Uterus (tissue), 4 donors: ENCODE measurements at places on chromosomes 4 and X.

DNA sequence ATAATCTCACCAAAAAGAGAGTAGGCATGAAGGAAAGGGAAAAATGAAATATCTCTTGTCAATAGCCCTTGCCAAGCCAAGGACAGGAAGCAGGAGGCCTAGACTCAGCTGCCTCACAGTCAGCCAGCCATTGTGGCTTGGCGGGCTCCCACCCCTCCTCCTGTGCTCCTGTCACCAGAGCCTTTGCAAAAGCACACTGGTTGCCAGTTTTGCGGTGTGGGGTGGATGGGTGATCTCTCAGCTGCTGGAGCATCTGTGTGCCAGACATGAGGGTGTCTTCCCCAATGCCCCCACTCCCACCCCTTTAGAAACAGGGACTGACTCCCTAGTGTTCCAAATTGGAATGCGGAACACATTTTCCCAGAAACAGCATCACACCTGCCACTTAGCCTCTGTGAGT is 26.1 kb downstream of the ARHGEF6 start:
- H3K4me1 ChIP-seq: no peaks in the 10 kb centered on the region
- no peaks in the 10 kb centered on the region for H3K36me3 ChIP-seq
- H3K27me3 ChIP-seq: no peaks in the 10 kb centered on the region
- no peak for DNase-seq
- no peak overlapping the region for H3K4me3 ChIP-seq

GRCh38 chr4:73676861-73677323 is 56.7 kb upstream of the RASSF6 start:
- no peaks in the 10 kb centered on the region for H3K36me3 ChIP-seq
- no peaks in the 10 kb centered on the region for H3K4me1 ChIP-seq
- H3K27me3 ChIP-seq: no peaks in the 10 kb centered on the region

DNA sequence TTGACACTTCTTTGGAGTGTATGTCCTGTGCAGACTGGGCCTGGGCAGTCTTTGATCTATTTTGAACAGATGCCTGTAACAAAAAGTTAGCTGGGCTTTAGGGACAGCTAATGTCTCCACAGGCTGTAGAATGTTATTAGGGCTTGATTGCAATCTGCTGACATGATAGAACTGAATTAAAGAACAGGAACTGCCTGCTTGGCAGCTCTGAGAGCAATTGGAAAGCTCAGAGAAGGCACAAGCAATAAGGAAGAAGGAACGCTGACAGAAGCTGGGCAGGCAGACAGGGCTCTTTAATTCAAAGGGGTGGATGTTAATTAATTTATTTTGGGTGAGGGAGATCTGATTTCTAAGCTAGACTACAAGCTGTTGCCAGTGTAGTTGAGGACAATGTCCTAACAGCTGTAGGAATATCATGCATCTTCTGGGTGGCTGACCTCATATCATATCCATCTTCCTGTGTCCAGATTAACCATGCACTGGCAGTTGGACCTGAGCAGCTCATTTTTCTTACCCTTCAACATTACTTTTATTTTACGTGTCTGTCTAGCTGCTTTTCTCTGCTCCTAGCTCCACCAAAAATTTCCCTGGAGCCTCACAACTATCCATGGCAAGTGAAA is 20.7 kb upstream of the GRXCR1 start:
- H3K4me3 ChIP-seq: no peak overlapping the region
- no peak overlapping the region for H3K27ac ChIP-seq
- H3K36me3 ChIP-seq: no peaks in the 10 kb centered on the region
- no peaks in the 10 kb centered on the region for H3K27me3 ChIP-seq
- no peaks in the 10 kb centered on the region for H3K4me1 ChIP-seq
- DNase-seq: no peak

GRCh38 chr4:40334591-40335524 is at the start of gene CHRNA9:
TSS of gene CHRNA9 (plus strand) at chr4:40335333. CDS start at chr4:40335468, 135 bp downstream.
- no peak within 1 kb of the TSS for H3K4me3 ChIP-seq
- no peak for DNase-seq
- H3K27me3 ChIP-seq: no peaks in the 10 kb centered on the region
- H3K36me3 ChIP-seq: no peaks in the 10 kb centered on the region
- H3K27ac ChIP-seq: no peak within 1 kb of the TSS

- H3K27me3 ChIP-seq: no peaks in the 10 kb centered on the region
- H3K4me3 ChIP-seq: no peak overlapping the region
- no peaks in the 10 kb centered on the region for H3K4me1 ChIP-seq
- H3K36me3 ChIP-seq: no peaks in the 10 kb centered on the region
- peak overlapping the region; percentile 64 for H3K27ac ChIP-seq
- peak; percentile 40 for DNase-seq
These were observed 251.0 kb downstream of the ANK2 start for GRCh38 chr4:113300471-113300928.

DNA sequence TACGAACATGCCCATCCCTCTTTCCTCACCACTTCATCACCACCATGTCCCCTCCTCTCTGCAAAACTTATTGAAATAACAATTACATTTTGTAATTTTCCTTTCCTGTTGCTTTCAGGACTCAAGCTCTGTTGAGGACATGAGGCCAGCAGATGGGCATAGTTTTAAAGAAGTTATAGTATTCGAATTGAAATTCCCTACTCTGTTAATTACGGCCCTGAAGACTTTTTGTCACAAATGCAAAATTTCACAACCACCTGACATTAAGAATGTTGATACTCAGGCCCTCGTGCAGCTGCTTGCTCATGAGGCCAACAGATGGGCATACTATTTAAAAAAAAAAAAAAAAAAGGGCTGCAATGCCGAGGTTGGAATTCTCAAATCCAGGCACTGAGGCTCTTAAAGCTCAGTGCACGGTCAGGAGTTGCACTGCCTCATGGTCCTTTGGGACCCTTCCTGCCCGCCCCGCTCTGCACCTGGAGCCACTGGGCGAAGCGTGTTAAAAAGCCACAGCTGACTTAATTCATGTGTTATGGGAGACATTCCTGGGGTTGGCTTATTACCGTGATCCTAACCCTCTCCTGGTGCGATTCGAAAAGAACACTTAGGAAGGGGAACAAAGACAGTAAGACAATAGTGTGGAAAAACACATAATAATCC is 34.2 kb upstream of the FAT1 start:
- no peaks in the 10 kb centered on the region for H3K27me3 ChIP-seq
- no peaks in the 10 kb centered on the region for H3K36me3 ChIP-seq
- no peak overlapping the region for H3K4me3 ChIP-seq
- H3K27ac ChIP-seq: no peak overlapping the region

DNA sequence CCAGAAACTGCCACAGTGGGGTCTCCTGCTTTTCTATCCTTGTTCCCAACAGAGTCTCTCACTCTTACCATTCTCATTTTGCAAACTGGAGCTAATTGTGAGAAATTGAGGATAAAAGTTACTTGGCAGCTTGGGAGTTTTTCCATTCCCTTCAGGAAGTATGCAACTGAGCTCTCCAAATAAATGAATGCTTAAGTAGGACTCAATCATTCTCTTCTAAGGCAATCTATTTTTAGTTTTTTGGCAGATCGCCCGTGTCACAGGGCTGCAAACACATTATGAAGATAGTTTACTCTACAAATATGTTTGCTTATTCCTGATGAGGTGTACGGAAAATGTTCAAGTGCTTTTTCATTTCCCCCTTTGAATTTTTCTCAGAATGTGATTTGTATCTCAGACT is 5.3 kb downstream of the ASB11 start:
- H3K36me3 ChIP-seq: no peaks in the 10 kb centered on the region
- H3K4me3 ChIP-seq: no peak overlapping the region
- no peak for DNase-seq

DNA sequence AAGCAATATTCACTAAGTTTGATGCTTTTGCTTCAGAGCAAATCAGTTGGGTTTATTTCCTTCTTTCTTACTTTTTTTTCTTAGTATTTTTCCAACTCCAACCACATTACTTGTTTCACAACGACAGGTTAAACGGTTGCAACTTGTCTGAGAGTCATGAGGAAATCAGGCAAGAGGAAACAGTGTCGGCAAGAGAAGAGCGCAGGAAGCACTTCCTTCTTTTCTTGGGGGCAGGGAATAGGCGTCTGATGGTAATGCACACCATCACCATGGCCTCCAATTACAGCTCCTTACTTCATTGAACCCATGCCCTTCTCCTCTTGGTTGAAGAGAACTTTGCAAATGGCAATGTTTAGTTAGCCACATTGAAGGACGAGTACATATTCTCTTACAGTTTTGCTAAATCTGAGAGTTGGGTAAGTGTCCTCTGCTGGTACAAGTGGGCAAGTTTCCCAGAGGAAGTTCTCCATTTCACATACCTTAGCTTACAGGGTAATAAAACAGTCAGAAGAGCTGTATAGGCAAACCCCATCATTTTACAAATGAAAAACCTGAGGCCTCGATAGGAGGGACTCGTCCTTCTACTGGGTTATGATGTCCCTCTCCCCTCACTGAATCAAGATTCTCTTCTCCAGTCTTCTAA is 8.3 kb upstream of the CXCL8 start:
- no peaks in the 10 kb centered on the region for H3K36me3 ChIP-seq
- H3K27me3 ChIP-seq: no peaks in the 10 kb centered on the region
- H3K4me1 ChIP-seq: no peaks in the 10 kb centered on the region
- H3K4me3 ChIP-seq: no peak overlapping the region
- DNase-seq: no peak

- no peak overlapping the region for H3K4me3 ChIP-seq
- peak; percentile 80 for DNase-seq
- no peaks in the 10 kb centered on the region for H3K36me3 ChIP-seq
These were observed 19.5 kb upstream of the CCNI start for GRCh38 chr4:77095101-77095821.

DNA sequence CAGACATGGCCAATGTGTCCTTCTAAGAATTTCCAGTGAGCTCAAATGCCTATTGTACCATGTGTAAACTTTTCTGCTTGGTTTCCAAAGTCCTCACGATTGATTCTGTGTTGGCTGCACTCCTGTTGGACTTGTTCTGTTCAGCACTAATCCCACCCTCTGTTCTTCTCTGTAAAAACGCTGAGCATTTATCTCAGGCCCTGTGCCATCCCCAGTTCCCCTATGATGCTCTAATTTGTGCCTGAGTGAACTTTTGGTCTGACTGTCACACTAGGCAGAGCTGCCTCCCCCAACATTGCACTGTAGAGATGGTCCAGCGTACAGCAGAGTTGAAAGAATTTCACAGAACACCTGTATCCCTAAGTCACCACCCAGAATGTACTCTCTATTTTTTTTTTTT is 76.1 kb upstream of the STS start:
- no peaks in the 10 kb centered on the region for H3K27me3 ChIP-seq
- H3K36me3 ChIP-seq: no peaks in the 10 kb centered on the region
- no peak overlapping the region for H3K4me3 ChIP-seq
- H3K27ac ChIP-seq: no peak overlapping the region
- DNase-seq: no peak

DNA sequence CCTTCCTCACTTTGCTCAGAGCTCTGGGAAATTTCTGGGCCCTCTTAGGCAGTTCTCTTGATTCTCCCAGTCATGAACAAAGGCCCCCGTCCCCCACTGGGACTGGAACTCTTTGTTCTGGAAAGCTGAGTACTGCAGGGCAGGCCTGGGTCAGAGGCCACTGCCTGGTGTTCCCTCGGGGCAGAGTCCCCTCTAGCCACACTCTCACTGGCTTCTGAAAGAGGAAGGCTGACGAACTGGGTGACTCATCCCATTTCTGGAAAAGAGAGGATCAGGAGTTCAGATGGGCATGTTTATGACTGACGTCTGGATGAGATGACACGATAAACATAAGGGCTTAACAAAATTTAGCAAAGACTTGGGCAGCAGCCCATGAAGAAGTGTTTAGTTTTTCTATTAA is 47.7 kb downstream of the DDX3X start:
- H3K27me3 ChIP-seq: no peaks in the 10 kb centered on the region
- H3K4me3 ChIP-seq: no peak overlapping the region
- peak; percentile 38 for DNase-seq
- H3K27ac ChIP-seq: peak overlapping the region; percentile 33

- no peak overlapping the region for H3K4me3 ChIP-seq
- H3K27me3 ChIP-seq: no peaks in the 10 kb centered on the region
- no peaks in the 10 kb centered on the region for H3K36me3 ChIP-seq
- no peaks in the 10 kb centered on the region for H3K4me1 ChIP-seq
- H3K27ac ChIP-seq: no peak overlapping the region
These were observed 56.6 kb downstream of the LINC00632 start for GRCh38 chrX:140766024-140766611.

DNA sequence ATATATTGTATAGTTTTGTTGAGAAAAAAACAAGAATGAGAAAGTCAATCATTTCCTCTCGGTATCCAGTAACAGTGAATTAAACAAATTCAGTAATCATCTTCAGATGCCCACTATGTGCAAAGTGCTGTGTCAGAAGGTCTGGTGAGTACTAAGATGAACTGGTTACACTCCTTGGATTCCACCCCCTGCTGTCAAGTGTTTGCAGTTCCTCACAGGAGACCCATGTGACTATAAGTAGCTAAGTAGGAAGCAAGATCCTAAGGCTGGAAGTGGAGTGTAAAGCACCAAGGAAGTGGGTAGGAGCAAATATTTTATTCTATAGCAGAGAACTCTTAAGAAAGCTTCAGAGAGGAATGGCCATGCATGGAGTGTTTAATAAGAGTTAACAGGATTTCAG is 73.6 kb downstream of the SNX25 start:
- no peaks in the 10 kb centered on the region for H3K4me1 ChIP-seq
- no peak for DNase-seq
- no peaks in the 10 kb centered on the region for H3K27me3 ChIP-seq
- no peak overlapping the region for H3K27ac ChIP-seq

- H3K27me3 ChIP-seq: no peaks in the 10 kb centered on the region
- no peak overlapping the region for H3K27ac ChIP-seq
- no peak overlapping the region for H3K4me3 ChIP-seq
- no peak for DNase-seq
- no peaks in the 10 kb centered on the region for H3K4me1 ChIP-seq
These were observed 142.7 kb downstream of the DKK2 start for GRCh38 chr4:106893395-106893881.

- no peaks in the 10 kb centered on the region for H3K36me3 ChIP-seq
- no peak for DNase-seq
- no peak overlapping the region for H3K4me3 ChIP-seq
- no peaks in the 10 kb centered on the region for H3K4me1 ChIP-seq
- no peak overlapping the region for H3K27ac ChIP-seq
These were observed 406.3 kb downstream of the SPRY1 start for GRCh38 chr4:123802933-123803332.

DNA sequence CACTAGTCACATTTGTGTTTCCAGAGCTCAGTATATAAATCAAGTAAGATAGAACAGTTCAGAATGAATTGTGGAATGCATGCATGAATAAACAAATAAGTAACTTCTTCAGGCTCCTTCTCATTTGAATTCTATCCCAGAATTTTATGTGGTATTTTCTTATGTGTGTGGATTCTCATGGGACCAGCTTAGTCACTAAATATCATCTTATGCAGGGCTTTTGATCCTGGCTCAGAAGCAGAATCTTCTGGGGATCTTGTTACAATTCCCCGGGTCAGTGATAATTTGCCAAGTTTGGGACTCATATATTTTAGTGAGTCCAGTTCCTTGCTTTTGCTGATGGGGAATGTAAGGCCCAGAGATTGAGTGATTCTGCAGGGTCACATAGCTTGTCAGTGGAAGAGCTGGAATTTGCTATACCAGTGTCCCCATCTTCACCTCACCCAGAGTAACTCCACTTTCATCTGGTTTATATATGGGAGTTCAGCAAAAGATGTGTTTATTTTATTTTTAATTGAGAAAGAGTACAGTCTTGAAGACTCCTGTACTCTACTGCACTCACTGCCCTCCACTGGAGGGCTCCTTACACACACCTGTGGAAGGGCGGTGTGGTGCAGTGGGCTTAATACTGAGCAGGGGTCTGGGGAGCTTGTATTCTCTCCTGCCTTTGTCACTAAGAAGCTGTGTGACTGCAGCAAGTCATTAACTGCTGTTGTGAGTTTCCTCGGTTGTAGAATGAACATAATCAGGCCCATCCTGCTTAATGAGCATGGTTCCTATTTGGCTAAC is 198.2 kb upstream of the CXorf66 start:
- no peak for DNase-seq
- H3K27me3 ChIP-seq: no peaks in the 10 kb centered on the region
- H3K4me1 ChIP-seq: no peaks in the 10 kb centered on the region

- no peak overlapping the region for H3K4me3 ChIP-seq
- no peaks in the 10 kb centered on the region for H3K36me3 ChIP-seq
- H3K27ac ChIP-seq: no peak overlapping the region
These were observed 78.2 kb downstream of the OPHN1 start for GRCh38 chrX:68354879-68355628.
